ENCODE measurements at places on chromosomes 13 and 19.

DNA sequence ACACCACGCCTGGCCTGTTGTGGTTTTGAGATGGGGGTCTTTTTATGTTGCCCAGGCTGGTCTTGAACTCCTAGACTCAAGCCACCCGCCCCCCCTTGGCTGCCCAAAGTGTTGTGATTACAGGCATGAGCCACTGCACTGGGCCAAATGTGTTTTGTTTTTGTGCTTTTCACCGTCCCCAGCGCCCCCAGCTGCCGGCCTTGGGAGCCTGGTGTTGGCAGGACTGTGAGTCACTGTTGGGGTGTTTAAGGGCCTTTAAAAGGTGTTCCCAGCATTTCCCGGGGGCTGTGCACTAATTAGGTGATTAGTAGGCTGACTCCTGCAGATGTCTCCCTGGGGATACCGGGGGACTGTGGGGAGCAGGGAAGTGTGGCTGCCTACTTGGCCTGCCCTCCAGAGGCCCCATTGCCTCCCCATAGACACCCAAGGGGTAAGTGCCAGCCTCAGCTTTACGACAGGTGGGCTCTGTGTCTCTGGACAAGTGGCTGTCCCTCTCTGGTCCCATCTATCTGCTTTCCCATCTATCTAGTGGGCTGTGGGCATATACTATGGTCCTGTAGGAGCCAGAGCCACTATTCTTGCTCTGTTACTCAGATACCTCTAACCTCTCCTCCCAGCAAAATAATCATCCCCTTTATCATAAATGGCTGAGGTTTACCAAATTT is 11.8 kb upstream of the TLE5 start:
- DNase-seq = no peak

DNA sequence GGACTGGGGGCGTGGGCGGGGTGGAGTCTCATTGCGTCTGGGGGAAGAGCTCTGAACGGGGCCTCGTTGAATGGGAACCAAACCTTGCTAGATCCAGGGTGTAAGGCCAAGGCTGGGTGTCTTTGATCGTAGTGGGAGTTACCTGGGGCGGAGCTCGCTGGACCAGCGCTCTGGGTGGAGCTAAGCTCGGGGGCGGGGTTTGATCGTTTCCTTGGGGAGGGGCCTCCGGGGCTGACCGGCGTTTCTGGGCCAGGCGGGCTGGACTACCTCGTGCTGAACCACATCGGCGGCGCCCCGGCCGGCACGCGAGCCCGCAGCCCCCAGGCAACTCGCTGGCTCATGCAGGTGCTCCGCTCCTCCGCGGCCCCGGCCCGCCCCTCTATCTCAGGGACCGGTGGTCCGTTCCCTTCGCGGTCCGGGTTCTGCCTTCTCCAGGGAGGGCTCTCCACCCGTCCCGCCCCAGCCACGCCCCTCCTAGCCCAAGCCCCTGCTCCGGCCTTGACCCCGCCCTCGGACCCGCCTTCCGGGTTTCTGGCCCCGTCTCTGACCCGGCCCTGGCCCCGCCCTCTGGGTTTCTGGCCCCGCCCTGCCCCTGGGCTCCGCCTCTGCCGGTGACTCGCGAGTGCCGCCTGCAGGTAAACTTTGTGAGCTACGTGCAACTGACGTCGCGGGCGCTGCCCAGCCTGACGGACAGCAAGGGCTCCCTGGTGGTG is 3.3 kb upstream of the RPL36 start:
- no peak for DNase-seq

DNA sequence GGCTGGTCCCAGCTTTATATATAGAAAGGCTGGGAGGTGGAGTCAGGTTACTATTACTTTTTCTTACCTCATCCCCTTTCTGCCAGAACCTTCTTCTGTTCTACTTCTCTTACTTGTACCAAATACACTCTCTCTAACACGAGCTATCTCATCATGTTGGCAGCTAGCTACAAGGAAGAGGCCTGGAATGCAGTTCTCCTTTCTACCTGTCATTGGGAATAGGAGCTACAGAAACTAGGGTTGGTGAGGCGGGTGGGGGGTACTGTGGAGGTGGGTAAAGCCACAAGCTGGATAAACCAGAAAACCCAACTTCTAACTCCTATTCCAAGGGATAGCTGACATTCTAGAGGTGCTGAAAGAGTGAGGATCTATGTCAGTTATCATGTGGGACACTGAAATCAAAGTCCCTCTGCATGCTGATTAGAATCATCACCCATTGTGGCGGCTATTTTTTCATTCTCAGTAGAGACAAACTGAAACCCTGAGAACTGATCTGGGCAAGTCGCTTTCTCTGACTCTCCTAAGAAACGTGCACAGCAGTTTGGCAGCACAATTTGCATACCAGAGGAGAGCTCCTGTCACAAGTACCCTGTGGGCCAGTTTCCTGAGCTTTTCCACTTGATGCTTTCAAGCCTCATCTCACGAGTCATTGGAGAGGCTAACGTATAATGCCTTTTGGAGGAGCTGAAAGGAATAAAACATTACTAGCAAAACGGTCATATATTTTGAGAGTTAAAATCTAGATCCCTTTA is 358.1 kb downstream of the ENOX1 start:
- no peak for DNase-seq

DNA sequence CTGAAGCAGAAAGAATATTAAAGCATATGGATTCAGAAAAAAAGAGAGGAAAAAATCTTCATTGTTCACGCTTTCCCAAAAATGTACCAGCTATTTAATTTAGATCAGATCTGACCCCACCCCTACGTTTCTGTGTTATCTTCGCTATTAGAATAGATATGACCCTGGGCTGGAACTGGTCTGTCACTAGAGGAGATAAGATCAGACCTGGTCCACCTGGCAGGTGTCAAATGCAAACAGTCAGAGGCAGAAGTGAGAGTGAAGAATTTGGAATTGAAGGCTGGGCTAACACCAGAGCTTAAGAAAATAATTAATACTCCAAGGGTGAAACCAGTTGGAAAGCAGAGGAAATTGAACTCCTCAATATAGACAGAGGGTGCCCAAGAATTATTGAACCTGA is 30.0 kb upstream of the MBNL2 start:
- DNase-seq = no peak

DNA sequence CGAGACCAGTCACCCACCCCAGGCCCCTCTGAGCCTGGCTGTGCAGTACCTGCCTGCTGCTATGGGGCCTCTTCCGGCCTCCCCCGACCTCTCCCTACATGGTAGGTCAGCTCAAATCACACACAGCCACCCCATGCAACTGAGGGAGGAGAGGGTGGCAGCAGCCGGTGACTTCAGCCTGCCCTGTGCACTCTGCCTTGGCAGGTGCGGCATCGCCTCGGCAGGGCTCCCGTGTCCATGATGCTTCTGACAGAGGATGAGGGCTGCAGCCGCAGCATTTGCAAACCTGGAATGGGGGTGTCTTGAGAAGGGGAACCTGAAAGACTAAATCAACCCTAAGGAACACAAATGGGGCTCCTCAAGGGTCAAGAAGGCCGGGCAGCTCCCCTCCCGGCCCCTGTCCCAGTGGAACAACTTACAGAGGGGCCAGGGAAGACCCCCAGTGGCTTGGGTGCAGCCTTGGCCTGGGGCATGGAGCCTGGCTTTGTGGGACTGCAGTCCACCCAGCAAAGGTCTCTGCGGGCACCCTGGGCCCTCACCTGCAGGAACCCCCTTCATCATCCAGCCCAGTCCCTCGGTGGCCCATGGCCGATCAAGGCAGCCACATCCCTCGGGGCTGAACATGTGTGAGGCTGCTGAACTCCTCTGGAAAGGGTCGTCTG is 6.7 kb downstream of the TEX29 start:
- DNase-seq = no peak

DNA sequence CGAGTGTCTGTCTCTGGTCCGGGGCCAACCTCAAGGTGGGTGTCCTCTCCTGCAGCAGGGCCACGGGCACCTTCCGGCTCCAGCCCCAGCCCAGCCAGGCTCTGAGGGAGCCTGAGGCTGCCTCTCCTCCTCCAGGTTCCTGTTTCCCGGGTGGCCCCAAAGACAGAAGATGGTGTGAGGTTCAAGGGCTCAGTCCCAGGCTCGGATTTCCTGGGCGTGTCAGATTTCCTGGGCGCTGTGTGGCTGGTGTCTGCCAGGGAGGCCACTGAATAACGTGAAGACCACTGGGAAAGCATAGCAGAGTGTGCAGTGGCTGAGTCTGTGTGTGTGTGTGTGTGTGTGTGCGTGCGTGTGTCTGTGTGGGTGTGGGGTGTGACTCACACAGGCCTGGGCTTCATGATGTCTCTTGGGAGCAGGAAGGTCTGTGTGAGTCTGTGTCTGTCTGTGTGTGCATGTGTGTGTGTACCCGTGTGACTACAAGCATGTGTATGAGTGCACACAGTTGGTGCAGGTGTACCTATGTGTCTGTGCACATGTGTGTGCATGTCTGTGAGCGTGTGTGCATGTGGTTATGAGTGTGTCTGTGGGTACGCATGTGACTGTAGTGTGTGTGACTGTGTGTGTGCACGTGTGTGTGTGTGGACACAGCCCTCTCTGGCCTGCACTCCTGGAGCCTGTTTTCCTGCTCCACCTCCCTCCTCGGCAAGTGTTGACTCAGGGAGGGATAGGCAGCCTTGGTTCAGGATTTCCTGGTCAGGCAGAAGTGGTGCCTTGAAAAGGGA is 28.3 kb downstream of the CEBPA start:
- no peak for DNase-seq

- no peak for DNase-seq
Measured at GRCh38 chr19:55169136-55169535, 2.7 kb upstream of the DNAAF3 start.

- no peak for DNase-seq
Measured at GRCh38 chr19:30263830-30264381, 108.3 kb upstream of the ZNF536 start.

- DNase-seq = no peak
Measured at GRCh38 chr13:43401361-43401760, 378.0 kb downstream of the DNAJC15 start.

- no peak for DNase-seq
Measured at GRCh38 chr19:35528218-35529038, at the start of gene SBSN. SBSN (minus strand) TSS chr19:35528311; CDS start chr19:35528281, 30 bp downstream.

DNA sequence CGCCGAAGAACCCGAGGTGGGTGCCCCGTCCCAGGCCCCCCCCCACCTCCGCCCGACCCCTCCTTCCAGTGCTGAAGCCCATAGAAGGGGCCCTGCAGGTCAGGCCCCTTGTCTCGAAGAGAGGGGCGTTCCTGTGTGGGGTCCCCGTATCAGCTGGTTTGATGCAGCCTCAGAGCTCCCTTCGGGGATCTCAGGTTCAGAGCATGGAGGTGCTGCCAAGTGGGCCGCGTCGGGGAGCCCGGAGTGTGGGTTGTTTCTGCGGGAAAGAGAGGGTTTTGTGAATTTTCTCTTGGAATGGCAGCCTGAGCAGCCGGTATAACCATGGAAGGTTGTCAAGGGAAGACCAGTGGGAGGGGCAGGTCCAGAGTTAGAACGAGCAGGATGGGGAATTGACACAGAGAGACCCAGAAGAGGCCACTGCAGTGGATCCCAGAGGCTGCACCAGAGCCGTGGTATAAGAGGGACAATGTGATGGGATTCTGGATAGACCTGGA is 384 bp downstream of the TRAPPC2B start:
- DNase-seq = no peak

DNA sequence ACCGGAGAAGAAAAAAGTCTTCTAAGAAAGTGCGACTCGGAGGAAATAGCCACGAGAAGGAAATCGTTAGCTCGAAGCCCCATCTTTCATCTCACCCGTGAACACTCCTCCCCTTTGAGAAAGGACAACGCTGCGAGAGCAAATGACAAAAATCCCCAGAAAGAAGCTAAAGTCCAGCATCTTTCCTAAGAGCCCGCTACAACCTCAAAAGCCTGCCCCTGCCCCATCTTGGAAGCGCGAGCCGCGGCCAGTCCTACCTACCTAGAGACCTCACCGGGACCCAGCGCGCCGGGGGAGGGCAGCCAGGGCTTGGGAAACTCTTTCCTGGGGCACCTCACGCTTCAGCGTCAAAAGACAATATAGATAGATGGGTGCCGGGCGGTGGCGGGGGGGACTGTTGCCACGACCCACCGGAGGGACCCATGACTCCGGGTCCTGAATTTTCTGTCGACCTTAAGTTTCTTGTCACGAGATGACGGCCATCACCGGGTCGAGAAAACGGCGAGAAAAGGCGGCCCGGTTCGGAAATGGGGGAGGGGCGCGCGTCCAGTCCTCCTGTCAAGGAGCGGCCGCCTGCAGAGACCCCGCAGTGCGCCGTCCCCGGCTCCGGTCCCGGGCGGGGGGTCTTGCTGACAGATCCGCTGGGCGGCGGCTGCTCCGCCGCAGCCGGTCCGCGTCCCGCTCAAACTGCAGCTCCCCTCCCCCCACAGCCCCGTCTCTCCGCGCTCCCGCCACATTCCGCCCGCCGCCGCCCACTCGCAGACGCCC is 65.9 kb downstream of the KCNRG start:
- no peak for DNase-seq

- no peak for DNase-seq
Measured at GRCh38 chr13:113548778-113549621, 35.6 kb upstream of the TFDP1 start.

GRCh38 chr13:27113436-27113835 is 58.2 kb downstream of the USP12 start:
- DNase-seq = no peak

DNA sequence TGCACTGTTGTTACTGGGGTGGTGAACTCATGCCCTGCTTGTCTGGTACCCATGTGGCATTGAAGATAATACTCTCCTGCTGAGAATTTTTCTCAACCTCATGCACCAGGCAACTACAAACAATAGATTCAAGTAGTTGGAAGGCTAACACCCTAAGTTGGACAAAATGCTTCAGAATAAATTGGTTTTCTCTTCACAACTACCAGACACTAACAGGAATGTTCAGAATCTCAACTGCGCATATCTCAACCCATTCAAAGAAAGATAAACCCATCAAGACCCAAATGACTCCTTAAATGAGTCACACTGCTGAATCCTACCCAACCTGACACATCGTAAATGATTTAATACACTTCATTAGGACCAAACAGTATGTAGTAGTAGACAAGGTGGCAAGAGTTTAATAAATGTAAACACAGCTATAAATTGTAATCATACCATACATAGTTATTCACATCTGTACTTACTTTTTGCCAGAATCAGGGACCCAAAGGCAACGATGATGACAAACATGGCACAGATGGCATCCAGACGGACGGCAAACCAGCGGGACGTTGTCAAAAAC is 227.4 kb downstream of the ABCC4 start:
- DNase-seq = no peak

GRCh38 chr13:32889986-32890565 is 126.1 kb upstream of the KL start:
- DNase-seq = no peak

DNA sequence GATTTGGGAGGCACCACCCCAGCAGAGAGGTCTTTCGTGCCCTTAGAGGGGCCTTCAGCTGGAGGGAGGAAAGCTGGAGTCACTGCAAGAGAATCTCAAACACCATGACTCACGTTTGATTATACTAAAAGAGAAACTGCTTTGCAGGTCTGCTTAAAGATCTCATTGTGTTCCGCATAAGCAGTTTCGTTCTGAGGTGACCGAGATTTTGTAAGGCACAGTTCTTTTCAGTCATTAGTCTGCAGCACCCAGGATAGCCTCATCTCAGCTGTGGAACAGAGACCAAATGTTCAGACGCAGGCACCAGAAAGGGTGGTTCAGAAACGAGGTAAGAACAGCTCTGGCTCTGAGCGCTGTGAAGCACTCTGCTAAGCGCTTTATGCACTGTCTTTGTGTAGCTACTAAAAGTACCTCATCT is 71.2 kb upstream of the GTF3A start:
- DNase-seq = no peak

GRCh38 chr13:44989941-44990340 is 603 bp downstream of the GPALPP1 start:
- DNase-seq = no peak

All from cortex of kidney (tissue), 1 donor.